ENCODE measurements at places on chromosomes 2 and 18.

- no peak for DNase-seq
Measured at GRCh38 chr2:84306361-84306760, 152.7 kb downstream of the SUCLG1 start.

GRCh38 chr2:68126561-68126960 lies 31.1 kb upstream of the PNO1 start:
- DNase-seq, result no peak

DNA sequence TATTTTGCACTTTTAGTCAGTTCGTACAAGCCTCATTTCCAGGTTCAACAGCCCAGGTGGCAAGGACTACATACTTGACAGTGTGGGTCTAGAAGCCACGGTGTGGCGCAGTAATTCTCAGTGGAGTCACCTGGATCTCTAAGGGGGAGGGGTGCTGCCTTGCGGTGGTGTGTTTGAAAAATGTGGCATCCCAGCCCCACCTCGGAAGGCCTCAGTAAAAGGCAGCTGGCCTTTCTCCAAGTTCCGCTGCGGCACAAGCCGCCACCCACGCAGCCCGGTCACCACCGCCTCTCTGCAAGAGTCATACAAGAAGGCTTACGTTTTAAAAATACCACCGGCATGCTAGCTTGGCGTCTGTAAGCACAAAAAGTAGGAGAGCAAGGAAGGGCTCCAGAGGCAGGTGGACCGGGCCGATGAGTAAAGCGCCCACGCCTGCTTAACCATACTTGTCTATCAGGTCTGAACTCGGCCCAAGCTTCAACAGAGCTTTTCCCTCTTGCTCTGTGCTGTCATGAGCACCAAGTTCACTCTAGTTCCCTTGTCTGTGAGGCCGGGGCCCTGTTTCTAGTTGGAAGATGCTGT lies 49.5 kb downstream of the SPRED2 start:
- peak; percentile 71 for DNase-seq

DNA sequence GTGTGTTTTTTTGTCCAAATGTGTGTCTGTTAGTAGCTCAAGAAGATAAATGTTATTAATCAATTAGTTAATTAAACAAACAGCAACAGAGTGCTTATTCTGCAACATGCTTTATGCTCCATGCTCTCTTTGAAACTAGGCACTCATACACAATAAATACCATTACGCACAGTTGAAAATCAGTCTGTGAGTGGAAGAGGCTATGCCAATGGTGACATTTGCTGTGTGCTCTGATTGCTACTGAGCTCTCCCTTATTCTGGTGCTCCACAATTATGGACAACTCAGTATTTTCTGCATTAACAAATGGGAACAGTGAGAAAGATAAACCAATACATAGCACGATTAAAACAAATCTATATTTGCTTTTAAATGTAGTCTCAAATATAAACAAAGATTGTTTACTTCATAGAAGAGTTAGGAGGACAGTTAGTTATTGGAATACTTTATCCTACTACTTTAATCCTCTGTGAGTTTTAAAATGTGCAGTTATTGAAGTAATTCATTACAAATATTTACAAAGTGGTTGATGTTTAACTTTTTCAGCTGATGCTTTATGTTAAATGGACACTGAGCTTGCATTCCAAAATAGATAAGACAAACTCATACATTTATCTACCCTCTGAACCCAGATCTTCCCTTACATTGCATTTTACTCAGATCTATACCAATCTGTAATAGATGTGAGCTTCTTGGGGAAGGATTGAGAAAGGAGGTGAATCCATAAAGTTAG lies 55.3 kb downstream of the NXPH2 start:
- no peak for DNase-seq

GRCh38 chr2:168217920-168218319 lies 29.5 kb downstream of the STK39 start:
- no peak for DNase-seq

DNA sequence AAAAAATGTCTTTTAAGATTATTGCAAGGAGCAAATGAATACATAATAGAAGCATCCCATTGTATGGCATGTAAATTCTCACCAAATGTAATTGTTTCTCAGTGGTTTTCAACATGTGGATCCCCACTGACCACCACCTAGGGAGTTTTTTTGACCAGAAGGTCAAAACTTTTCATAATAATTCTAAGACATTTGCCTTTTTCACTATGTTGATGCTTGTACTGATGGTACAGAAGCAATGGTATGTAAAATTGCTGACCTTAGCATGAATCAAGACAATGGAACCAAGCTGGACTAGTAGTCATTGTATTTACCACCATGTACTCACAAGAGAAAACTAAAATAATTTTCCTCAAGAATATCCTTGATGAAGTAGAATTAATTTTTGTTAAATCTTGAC lies 36.8 kb downstream of the RAB10 start:
- no peak for DNase-seq

DNA sequence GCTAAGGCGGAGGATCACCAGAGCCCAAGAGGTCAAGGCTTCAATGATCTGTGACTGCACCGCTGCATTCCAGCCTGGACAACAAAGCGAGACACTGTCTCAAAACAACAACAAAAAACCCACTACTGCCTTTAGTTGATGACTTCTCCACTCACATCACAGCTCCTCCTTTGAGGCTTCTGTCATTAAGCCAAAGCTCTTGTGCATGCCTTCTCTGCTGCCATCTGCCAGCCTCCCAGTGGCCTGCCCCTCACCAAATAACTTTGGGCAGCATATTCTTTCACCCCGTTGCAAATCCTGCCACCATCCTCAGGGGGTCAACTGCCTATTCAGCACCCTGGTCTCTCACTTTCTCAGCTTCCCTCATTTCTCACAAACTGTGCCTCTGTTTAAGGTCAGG lies 27.5 kb downstream of the OSBPL1A start:
- DNase-seq, result no peak

DNA sequence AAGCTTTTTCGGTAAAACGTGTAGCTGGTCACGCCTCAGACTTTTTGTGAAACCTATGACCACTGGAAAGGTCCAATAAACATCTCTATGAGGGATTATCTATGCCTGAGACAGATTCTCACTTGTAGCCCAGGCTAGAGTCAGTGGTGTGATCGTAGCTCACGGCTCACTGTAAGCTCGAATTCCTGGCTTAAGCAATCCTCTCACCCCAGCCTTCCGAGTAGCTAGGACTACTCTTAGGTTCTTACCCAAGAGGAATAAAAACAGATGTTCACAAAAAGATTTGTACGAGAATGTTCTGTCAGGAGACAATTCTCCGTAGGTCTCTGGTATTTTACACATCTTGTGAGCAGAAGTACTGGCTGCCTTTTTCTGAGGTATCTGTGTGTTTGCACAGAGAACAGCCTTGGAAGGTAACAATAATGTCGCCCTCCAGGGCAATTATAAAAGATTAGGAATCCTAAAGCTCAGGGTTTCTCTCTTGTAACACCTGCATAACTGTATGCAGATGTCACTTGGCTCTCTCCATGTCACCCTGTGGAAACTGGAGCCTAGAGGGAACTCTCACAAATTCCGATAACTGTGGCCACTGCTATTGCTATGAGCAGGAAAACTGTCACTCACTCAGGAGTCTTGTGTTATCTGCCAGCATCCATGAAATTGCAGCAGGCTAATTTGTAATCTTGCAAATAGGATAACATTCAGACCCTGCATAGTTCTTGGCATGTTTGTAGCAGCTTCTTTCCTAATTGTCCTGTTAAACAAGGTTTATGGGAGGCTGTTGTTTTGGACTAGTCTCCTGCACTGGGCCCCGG lies 25.5 kb upstream of the RALBP1 start:
- no peak for DNase-seq

All from hepatic stellate cell (primary cell).